ENCODE measurements at places on chromosomes 5 and 9.
A peak's percentile ranks its signal among the peaks of the same experiment; 100 is the strongest.

DNA sequence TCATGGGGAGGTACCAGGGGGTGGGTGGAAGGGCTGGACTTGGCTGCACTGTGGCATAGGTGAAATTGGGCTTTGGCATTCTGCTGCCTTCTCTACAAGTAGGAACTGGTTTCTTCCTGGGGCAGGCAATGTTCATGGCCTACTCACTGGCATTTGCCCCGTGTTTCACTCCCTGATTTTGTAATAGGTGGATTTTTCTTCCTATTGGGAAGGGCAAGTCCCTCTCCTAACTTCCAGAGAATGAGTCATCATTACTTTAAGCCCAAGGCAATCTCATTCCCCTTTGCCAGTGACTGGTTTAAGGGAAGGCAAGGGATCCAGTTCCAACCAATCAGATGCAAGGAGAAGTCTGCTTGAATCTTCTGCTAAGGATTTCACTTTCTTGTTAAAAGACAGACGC is 67.9 kb upstream of the ANKRD55 start:
- DNase-seq = no peak

DNA sequence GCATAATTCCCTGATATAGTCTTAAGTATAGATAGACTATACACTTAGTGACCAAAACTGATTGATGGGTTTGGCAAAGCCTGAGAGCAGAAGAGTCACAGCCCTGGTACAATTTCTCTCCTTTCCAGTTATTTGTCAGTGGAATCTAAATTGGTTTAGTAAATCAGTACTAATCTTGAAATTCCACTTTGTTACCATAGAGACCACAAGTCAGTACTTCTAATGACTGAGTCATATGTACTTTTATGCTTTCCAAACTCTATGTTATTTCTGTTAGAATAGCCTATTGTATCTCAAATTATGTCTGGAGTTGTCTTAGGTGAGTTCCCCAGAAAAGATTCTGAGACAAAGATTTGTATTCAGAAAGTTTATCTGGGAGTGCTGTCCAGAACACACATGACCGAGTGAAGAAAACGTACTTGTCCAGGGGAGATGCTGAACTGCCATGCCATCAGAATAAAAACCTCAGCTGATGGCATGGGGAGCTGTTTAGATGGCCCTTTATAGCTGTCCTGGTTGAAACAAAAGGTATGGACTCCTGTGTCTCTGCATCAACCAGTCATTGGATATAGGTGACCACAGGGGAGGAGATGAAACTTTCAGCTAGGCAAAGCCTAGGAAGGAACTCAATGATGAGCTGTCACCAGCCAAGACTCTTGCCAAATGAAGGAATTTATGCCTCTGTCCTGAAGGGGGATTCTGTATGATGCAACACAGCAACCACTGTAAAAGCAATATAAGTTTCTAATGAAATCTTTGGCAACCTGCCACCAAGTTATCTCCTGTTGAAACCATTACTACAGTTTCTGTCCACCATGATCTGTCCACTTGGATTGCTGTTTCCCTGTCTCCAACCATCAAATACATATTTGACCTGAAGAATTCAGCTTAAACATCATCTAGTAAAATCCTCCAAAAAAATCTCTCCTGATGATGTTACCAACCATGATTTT is 18.0 kb upstream of the SMC2 start:
- DNase-seq = peak; percentile 78

DNA sequence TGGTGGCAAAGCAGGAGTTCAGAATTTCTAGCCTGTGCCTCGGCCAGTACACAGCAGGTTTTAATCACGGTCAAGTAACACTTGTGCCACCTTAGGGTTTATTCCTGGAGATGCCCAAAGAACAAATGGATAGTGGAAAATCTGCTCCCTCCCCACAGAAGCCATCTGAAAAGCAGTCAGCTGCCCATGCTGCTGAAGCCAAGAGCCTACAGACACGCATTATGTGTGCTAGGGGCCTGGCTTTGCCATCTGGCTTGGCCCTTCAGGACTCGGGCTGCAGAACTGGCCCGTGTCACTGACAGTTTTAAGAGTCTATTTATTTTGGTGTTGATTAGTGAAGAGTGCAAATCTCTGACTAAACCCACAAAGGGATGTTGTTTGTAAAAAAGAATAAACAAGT is 11.1 kb downstream of the ARSB start:
- no peak for DNase-seq

DNA sequence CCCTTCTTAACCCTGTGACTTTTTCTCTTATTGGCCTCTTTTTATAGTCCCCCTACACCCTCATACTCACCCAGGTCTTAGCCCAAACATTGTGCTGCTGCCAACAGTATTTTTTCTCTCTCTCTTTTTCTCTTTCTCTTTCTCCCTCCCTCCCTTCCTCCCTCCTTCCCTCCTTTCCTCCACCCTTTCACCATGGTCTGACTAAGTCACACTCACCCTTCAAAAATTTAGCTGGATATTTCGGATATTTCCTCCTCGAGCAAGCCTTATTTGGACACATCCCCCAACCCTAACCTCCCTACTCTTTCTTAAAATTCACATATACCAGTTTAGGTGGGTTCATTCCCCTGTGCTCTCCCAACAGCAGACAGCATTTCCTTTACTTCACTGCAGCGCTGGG is 64.7 kb downstream of the FGF1 start:
- DNase-seq = peak; percentile 65

GRCh38 chr9:4769321-4770080 is 23.2 kb upstream of the RCL1 start:
- no peak for DNase-seq

All from adipocyte (in vitro differentiated cells).